ENCODE measurements at places on chromosomes 4 and X.

DNA sequence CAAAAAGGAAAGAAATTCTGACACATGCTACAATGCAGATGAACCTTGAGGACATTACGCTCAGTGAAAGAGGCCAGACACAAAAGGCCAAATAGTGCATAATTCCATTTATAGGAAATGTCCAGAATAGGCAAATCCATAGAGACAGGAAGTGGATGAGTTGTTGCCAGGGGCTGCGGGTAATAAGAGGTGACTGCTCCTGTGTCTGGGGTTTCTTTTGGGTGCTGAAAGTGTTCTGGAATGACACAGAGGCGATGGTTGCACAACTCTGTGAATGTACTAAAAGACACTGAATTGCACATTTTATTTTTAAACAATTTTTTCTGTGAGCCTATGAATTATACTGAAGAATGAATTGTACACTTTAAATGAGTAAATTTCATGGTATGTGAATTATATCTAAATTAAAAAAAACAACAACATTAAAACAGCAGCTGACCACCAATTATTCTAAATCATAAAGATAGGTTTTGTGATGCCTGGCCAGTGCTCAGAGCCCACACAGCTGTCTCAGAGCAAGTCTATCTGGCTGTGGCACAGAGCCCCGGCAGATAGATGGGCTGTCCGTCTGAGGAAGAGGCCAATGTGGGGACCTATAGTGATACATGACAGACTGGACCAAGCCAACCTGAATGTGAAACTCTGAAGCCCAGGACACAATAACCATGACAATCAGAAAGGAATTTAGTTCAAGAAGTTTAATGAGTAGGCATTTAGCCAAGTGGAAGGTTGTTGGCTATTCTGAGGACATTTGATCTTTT is 23.5 kb upstream of the IRAK1 start:
- DNase-seq = no peak

DNA sequence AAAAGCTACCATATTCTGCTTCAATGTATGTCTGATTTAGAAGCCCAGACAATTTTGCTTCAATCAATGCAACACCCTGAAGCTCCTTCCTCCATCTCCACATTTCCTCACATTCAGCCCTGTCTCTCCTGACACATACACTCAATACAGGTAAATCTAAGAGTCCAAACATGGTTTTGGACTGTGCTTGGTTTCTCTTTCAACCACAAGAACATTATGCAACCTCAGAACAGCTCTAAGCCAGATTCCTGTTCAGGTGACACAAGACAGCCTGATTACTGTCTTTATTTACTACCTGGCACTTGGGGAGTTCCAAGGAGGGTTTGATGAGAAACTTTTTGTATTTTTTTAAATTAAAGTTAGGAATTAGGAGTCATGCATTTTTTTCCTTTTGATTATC is 307.5 kb upstream of the SLIT2 start:
- DNase-seq = no peak

DNA sequence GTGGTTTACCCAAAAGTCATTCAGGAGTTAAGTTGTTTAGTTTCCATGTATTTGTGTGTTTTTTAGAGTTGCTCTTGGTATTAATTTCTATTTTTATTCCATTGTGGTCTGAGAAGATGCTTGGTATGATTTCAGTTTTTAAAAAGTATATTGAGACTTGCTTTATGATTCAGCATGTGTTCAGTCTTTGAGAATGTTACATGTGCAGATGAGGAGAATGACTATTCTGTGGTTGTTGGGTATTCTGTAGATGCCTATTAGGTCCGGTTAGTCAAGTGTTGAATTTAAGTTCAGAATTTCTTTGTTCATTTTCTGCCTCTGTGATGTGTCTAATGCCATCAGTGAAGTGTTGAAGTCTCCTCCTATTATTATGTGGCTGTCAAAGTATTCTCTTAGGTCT is 249.4 kb downstream of the ARHGAP10 start:
- no peak for DNase-seq

DNA sequence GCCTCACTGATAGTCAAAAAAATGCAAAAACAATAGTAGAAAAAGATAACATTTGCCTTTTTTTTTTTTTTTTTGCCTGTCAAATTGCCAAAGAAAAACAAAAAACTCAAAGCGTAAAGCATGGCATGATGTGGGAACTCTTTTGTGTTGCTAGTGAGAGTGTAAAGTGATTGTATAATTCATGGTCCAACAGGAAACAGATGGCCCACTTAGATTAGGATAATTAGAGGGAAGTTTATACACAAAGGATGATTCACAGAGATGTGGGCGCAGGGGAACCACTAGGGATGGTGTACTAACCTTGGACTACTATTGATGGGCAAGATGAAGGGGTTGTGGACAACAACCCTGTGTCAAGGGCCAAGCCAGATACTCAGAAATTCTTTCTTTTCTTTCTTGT is 16.4 kb downstream of the MCUB start:
- no peak for DNase-seq

DNA sequence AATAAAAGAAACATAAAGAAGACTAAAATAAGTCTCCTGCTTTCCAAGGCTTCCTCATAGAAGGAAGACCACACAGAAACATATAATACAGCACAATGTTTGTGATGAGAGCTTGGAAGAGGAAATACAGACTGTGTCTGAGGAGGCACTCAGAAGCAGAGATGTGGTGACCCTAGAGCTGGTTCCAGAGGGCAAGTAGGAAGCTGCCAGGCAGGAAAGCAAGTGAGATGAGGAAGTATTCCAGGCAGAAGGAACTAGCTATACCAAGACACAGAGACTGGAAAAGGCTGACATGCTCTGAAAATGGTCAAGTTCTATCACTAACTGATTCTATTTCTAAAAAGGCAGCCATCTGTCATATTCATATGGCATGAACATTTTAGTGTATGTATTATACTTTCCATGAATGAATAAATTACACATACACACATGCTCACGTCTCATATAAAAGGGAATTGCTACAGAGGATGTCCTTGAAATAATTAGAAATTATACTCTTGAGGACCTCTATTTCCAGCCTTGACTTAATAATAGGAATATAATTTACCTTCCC is 16.6 kb upstream of the HSFX2 start:
- no peak for DNase-seq

GRCh38 chr4:159047478-159048165 is 55.3 kb upstream of the RAPGEF2 start:
- DNase-seq = no peak

DNA sequence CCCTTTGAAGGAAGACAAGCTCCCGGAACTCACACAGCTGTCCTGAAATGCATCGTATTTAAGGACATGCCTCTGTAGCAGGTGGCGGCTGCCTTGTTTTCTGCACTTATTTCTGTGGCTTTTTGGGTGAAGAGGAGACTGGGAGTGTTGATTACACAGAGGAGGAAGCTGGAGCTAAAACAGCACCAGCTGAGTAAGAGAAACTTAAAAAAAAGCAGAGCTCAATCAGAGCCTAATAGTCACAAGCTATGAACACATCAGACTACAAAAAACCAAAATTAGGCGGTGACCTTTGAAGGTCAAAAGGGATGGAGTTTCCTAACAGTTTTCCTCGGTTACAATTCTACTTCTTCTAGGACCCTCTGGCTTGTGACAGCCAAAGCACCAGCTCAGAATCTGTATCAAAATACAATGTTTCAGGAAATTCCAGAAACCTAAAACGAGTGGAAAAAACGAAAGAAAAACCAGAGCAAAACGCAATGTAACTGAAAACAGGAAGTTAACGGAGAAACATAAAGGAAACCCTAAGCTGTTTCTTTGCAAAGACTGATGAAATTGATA is 13.5 kb downstream of the PRKX start:
- no peak for DNase-seq

DNA sequence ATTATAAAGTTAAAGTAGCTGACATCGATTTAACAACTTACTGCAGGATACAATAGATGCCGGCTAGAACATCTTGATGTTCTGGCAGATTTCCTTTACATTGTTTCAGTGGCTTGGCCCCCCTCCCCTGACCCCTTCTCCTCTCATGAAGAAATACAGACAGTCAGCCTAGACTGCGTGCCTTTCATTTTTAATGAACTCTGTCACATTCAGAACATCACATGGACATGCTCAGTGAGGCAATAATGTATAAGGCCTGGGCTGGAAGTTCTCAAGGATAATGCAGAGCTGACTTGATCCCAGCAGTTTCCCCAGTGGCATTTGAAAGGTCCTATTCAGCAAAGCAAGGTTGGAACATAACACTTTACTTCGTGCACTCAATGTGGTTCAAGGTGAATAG is 239.2 kb downstream of the ANK2 start:
- DNase-seq = no peak

DNA sequence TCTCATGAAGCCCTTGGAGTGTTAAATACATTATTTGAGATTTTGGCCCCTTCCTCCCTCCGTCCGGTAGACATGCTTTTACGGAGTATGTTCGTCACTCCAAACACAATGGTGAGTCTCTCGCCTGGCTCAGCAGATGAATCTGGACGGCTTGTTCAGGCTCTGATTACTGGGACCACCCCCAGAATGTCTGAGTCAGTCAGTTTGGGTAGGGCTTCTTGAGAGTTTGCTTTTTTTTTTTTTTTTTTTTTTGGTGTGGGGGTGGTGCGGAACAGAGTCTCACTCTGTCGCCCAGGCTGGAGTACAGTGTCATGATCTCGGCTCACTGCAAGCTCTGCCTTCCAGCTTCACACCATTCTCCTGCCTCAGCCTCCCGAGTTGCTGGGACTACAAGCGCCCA is 62.4 kb upstream of the MSANTD1 start:
- DNase-seq = no peak

- no peak for DNase-seq
These were observed 19.8 kb downstream of the MXRA5 start for GRCh38 chrX:3326681-3327080.

DNA sequence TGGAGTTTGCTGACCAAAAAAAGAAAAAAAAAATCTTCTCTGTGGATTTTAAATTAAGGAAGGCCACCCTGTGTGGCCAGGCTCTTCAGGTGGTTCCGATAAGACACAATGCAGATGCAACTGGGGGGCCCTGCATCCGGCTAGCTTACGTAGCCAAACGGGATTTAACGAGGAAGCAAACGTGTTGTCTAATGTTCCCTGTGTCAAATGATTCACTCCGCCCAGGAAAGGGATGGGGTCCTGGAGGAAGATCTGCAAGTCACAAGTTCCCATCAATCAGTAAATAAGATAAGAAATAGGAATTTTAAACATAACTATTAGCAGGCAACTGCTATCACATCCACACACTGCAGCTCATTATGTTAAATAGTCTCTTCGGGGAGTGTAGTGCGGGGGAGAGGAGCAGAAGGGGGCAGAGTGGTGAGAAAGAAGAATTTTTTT is 216.4 kb upstream of the GYPA start:
- DNase-seq = no peak

- DNase-seq = no peak
These were observed 17.7 kb downstream of the MND1 start for GRCh38 chr4:153362184-153362583.

- no peak for DNase-seq
These were observed 202.5 kb downstream of the LDB2 start for GRCh38 chr4:16695896-16696295.

Data from activated T-helper 9 cell treated with anti-CD3 and anti-CD28 coated beads, Interleukin-2, amount 50 U/mL, for 16 hours (primary cell).